Mucosa of descending colon (tissue), 3 donors: ENCODE measurements at places on chromosomes 1 and 21.

DNA sequence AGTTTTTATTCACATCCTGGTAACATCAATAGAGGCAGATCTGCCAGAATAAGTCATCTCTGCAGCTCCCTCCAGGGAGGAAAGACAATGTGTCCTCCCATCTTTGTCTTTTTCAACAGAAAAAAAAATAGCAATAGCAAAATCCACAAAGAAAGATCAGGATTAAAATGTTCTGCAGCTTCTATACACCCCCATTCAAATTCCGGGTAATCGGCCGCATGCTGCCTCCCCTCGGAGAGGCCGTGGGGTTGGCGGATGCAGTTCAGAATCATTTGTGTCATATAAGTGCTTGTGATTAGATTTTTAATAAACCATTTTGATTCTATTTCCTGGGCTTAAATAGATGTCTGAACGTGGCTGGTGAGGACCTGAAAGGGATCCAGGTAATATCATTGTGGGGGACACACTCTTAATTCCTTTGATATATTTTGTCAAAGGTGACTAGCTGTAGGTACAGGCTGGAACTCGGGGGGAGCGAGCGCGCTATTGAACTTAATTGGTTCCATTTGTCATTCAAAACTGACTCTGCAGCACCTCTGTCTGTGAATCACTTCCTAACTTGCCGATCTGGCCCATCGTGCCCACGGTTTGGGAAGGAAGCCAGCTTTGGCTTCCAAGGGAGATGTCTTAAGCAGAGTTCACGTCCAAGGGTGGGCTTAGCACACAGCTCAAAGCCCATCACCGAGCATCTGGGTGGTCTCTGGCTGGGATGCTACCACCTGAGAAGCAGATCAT lies 85.6 kb upstream of the ARHGEF16 start:
- DNase-seq = no peak

- no peak for DNase-seq
Measured at GRCh38 chr21:25385911-25386474, 221.3 kb downstream of the MRPL39 start.

GRCh38 chr1:3683992-3684391 lies 31.7 kb downstream of the TP73 start:
- peak; percentile 48 for DNase-seq

DNA sequence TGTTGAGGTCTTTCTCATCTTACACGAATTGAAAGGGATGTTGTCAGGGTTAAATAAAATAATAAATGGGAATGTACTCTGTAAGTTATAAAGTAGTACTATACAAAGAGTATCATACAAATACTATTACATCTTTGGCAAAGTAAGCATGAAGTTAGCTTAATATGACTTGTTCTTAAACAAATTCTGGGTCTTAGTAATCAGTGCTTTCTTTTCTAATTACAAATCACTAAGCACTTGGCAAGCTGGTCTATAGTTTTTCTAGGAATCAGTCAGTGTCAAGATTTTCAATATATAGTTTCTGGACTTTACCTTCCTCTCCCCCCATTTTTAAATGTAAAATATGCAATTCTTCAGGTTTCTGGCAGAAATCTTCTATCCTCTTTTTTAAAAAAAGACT lies 6.9 kb downstream of the LYST start:
- no peak for DNase-seq

DNA sequence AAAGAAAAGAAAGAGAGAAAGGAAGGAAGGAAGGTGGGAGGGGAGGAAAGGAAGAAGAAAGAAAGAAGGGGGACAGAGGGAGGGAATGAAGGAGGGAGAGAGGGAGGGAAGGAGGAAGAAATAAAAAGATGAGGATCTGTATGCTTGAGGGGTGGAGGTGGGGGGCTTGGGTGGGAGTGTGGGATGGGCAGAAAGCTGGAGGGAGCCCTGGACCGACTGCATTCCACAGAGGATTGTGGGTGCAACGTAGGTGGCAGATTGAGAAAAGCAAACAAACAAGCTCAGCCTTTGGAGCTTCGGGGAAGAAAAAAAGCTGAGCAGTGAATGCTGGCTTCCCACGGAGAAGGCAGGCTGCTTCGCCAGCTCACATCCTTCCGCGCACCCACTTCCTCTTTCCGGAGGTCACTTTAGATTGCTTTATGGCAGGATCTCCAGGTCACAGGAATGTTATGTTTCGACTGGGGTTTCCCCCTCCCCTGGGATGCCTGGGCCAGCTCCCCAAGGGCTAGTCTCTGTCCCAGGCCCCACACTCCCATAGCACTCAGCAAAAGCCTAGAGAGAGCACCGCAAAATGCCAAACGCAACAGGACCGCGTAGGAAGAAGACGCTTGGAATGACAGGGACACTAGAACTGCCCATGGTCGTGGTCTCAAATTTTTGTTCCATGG lies 20.7 kb upstream of the LGALS8 start:
- peak; percentile 64 for DNase-seq

- DNase-seq = no peak
Measured at GRCh38 chr1:178086766-178087165, 7.1 kb upstream of the RASAL2 start.
